ENCODE measurements at places on chromosomes 3 and 15. TPM values are rescaled to one million over a fixed set of nuclear protein-coding genes. Genes with fewer than 3 reads are reported as not detected.
A peak's percentile ranks its signal among the peaks of the same experiment; 100 is the strongest.

The SLC25A36 gene
- 52.0 TPM for total RNA-seq

DNA sequence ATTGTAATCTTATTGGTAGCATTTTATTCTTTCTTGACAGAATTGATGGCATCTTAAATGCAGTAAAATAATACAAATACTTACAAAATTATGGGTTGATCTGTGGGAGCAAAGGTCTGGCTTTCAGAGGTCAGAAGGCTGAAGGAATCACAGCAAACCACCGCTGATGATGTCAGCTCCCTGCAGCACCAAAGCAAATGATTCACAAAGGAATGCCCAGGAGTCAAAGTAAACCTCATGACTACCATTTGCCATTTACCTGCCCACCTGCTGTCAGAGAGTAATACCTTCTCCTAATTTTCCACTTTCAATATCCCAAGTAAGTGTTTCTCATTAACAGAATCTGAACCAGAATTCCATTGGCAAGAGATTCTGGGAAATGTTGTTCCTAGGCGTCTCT is 46.1 kb downstream of the CPA3 start:
- H3K4me1 ChIP-seq = no peaks in the 10 kb centered on the region
- no peak overlapping the region for H3K4me3 ChIP-seq
- no peaks in the 10 kb centered on the region for H3K36me3 ChIP-seq
- H3K27ac ChIP-seq = no peak overlapping the region
- no peaks in the 10 kb centered on the region for H3K27me3 ChIP-seq
- no peak for DNase-seq

The SLC22A14 gene
- 0.26 TPM for total RNA-seq

DNA sequence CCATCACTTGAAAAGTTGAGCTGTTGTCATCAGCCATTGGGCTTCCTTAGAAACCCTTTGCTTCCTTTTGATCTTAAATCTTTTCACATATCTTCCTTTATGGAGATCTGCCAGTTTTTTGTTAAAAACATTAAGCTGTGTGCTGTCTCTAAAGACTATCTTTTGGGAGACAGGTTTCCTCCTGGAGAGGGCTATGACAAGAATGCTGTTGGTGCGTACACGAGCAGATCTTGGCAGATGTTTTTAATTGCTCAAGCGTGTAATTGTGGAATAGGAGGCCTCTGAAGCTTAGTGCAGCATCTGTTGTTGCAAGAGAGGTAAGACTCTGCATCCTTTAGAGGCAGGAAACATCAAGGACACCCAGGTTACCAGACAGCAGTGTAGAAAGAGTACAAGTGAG is 56.8 kb downstream of the PHLDB2 start:
- peaks cover 8% of the 10 kb centered on the region for H3K4me1 ChIP-seq
- no peak overlapping the region for H3K27ac ChIP-seq
- H3K4me3 ChIP-seq = no peak overlapping the region

GRCh38 chr3:136149667-136150066 is 46.5 kb downstream of the MSL2 start:
- H3K36me3 ChIP-seq = peaks cover 13% of the 10 kb centered on the region
- DNase-seq = peak; percentile 46
- H3K4me3 ChIP-seq = no peak overlapping the region
- H3K27ac ChIP-seq = no peak overlapping the region
- no peaks in the 10 kb centered on the region for H3K27me3 ChIP-seq
- peaks cover 34% of the 10 kb centered on the region for H3K4me1 ChIP-seq

The TM4SF4 gene
- total RNA-seq = not detected

The APOD gene
- total RNA-seq = 0.50 TPM

DNA sequence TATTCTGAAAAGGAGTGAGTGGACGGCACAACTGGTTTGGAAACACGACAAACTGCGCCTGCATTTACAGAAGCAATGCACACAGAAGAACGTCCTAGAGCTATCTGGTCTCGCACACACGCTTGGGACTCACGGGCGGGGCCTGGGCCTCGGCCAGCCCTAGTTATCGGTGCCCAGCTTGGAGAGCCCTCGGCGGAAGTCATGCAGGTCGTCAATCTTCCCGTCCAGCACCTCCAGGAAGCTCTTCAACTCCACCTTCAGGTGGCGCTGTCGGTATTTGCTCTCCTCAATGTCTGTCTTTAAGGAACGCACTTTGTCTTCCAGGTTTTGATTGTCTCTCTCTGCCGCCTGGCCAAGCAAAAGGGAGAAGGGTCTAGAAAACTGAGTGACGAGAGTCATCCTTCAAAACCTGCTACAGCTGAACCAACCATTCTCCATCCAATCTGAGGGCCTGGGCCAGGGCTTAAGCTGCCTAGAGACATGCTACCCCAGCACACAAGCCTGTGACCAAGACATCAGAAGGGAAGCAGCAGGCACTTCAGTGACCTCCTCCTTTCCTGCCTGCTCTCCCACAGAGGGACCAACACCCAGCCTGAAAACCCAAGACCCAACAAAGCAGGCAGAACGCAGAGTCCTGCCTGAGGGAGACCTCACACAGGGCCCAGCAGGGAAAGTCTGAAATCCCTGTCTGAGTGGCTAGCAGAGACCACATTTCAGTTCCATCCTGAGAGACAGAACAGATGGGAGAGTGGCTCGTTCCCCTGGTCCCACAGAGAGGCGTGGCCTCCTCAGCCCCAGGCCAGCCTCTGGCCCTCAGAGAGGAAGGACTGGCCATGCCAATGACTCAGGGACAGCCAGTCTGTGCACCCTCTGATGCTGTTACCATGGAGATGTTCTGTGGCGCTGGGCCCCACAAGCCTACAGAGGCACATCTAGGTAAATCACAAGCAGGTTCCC is 40.4 kb downstream of the WHAMM start:
- no peak overlapping the region for H3K4me3 ChIP-seq
- H3K36me3 ChIP-seq = no peaks in the 10 kb centered on the region
- DNase-seq = peak; percentile 85
- no peaks in the 10 kb centered on the region for H3K27me3 ChIP-seq

DNA sequence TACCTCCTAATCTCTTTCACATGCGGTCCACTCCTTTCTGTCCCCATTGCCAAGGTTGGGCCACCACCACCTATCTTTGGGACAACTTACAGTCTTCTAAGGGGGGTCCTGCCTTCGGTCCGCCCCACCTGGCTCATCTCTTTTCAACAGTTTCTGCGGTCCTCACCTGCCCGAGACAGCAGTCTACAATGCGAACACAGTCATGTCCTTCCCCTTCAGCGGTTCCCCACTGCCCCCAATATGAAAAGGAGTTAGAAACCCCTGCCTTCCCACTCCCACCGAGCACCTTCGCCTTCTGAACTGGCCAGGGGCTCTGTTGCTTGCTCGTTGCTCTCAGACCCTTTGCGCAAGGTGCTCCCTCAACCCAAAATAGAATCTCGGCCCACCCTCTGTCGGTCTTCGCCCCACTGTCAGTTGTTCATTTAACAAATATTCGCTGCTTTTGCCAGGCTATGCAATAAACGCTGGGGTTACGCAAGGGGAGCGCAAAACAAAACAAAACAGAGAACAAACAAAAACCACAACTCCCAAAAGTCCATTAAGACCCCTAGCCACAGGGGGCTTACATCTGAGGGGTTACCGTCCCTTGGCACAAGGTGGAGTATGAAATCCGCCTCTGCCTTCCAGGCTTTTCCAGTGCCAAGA is 611 bp upstream of the FANCI start:
- H3K27ac ChIP-seq = peak overlapping the region; percentile 79
- no peaks in the 10 kb centered on the region for H3K27me3 ChIP-seq
- no peak for DNase-seq
- H3K4me1 ChIP-seq = peaks cover 13% of the 10 kb centered on the region

The FGD5 gene
- total RNA-seq = not detected

The NLGN1 gene
- total RNA-seq = 0.39 TPM
